Activated T-helper 9 cell treated with anti-CD3 and anti-CD28 coated beads, Interleukin-2, amount 50 U/mL, for 16 hours (primary cell): ENCODE measurements at places on chromosomes 11 and 22.

- DNase-seq = no peak
These were observed 223.6 kb downstream of the ADAMTS15 start for GRCh38 chr11:130671801-130672700.

- DNase-seq = no peak
These were observed 3.4 kb downstream of the GRK2 start for GRCh38 chr11:67269401-67270255.

DNA sequence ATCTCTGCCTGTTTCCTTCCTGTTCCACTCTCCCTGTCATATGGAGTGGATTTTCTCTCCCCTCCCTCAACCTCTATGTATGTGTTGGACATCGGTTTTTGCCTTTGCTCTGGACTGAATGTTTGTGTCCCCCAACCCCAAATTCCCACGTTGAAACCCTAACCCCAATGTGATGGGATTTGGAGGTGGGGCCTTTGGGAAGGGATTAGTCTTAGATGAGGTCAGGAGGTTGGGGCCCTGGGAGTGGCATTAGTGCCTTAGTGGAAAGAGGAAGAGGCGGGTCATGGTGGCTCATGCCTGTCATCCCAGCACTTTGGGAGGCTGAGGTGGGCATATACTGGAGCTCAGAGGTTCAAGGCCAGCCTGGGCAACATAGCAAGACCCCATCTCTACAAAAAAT lies 11.6 kb downstream of the TP53AIP1 start:
- no peak for DNase-seq

- DNase-seq = peak; percentile 60
These were observed 36.2 kb downstream of the TBC1D22A start for GRCh38 chr22:46798366-46799350.

- no peak for DNase-seq
These were observed 80.6 kb downstream of the CCDC83 start for GRCh38 chr11:85935751-85936150.

GRCh38 chr11:728901-729491 lies 18.3 kb upstream of the TALDO1 start:
- no peak for DNase-seq

DNA sequence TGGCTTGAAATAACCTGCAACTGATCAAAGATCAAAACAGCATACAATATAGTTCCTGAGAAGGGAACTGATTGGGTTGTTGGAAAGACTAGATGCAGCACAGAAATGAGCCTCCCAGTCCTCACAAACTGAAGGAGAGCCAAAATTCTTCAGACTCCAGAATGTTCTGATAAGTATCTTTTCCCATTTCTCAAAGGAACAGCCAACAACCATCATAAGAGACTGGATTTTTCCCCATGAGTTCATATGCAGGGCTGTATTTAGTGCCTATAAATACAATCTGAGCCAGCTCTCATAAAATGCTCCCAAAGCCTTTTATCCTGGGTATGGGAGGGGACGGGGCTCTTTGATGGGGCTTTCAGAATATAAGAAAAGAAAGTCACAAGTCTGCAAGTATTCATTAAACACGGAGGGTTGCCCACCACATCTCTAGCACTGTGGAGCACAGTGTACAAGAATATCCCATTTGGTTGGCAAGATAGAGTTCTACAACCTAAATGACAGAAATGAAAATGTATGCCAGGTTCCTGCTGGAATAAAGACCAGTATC lies 50.7 kb upstream of the LYVE1 start:
- no peak for DNase-seq

- DNase-seq = no peak
These were observed 67.7 kb downstream of the PANX1 start for GRCh38 chr11:94196363-94196762.

DNA sequence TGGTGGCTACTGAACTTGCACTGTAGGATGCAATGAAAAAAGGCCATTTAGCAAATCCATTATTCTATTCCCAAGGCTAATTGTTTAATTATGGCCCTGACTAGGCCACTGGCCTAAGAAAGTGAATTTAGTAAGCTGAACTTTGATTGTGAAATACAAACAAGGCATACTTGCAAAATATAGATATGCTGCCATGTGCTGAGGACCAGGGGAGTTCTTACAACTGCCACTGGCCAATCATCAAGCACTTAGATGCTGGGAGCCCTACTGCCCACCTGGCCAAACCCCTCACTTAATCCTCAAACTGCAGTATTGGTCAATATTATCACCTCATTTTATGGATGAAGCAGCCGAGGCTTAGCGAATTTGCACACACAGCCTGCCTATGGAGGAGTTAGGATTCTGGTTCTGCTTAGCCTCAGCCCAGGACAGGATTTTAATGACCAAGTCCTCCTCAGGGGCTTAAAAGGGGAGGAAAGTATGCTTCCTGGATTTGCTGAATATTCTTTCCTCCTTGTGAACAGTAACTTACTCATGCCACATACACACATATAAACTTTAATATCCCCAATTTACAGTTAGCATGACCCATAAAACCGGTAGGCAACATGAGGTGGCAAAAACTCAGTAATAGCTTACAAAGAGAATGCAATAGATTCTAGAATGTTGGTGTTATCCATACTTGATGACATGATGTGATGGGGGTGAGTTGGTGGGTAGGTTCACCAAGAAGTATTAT lies 39.3 kb downstream of the CD44 start:
- no peak for DNase-seq

DNA sequence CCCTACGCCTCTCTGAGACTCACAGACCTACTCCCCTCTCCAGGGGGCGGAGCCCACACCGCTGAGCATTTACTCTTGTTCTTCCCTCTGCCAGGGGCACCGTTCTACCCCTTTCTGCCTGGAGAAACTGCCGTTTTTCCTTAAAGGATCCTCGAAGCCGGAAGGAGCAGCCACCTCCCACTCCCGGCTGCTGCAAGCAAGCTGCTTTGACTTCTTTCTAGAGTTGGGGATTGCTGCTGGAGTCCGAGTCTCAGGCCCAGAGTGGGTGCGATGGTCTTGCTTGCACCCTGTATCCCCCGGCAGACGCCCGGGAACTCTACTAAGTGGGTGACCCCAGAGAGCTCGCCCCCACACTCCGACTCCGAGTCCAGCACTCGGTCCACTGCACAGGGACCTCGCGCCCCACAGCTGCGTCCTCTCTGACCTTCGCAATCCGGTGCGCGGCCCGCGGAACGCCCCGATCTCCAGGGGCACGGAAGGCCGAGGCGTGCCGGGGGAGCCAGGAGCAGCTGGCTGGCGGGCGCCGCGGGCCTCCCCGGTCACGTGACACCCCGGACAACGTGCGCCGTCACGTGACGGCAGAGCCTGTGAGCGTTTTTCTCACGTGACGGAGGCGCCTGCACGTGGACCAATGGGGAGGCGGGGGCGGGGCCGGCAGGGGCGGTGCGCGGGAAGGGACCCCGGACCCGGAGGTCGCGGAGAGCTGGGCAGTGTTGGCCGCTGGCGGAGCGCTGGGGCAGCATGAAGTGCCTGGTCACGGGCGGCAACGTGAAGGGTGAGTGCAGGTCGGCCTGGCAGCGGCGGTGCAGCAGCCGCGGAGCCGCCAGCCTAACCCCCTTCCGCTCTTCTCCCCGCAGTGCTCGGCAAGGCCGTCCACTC lies at the start of gene RAD9A:
Gene RAD9A (plus strand): TSS at position 683 of the 879 bp plus-strand sequence. CDS start 59 bp downstream, at position 742.
- DNase-seq = peak; percentile 89

DNA sequence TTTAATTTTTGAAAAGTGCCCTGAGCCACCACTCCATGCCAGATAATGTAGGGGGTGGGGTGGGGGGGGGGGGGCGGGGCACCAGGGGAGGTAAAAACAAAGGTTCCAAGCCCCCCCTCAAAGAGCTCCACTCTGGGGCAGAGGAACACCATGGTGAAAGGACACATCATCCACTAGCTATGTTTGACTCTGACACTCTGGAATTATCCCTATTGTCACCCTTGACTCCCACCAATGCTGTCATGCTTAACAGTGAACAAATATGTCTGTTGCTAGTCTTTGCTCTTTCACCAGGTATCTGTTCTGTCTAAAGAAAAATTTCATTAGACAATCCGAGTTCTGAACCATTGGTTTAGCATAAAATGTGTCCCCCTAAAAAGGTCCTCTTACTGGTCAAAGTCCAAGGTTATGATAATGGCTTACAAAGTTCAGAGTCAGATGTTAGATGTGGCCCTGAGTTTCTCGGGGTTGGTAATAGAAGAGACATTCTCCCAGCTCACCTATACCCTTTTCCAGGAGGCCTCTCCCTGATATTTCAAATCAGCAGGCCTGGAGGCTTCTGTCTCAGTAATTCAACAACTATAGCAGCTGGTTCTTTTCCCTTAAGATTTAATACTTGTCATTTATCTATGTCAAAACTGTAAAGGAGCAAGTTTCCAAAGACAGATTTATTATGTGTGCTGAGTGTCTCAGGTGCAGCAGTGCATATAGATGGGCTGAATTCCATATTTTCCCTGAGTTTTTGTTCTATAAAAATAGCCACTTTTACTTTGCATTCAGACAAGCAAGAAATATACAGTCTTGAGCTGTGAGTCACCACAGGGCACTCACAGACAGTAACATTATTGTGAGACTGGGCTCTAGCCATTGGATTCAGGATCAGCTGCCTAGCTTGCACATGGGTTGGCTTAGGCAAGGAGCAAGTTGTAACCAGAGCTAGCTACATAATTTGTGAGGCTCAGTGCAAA lies 174.1 kb downstream of the CSNK2A3 start:
- DNase-seq = no peak

- no peak for DNase-seq
These were observed 23.4 kb upstream of the CLNS1A start for GRCh38 chr11:77660947-77661346.

DNA sequence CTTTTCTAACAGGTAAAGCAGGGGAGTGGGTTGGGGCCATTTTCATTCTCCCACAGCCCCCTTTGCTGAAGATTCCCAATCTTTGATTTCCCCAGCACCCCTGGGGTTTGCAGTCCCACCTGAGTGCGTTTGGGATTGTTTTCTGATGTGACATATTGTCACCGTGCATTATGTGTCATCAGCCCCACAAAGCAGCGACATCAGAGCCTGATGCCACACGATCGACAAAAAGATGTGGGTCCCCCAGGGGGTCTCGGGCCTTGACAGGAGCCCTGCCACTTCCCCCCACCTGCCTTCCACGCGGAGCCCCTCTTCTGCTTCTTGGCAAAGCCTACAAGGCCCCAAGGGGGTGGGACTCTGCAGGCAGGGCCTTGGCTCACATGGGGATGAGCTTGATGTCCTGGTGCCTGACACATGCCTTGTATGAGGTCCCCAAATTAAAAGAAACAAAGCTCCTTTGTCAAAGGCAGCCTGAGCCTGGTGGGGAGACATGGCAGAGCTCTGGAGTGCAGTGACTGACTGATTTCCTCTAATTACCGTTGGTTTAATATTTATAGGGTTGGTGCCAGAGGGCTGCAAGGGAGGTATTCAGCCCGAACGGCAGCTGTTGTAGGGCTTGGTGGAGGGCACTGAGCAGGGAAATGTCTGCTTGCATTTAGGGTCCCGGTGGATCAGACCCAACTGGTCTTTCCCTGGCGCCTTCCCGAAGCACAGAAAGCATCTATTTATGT lies 149.2 kb downstream of the MIAT start:
- no peak for DNase-seq

GRCh38 chr11:15589070-15589626 lies 474.4 kb downstream of the INSC start:
- no peak for DNase-seq

DNA sequence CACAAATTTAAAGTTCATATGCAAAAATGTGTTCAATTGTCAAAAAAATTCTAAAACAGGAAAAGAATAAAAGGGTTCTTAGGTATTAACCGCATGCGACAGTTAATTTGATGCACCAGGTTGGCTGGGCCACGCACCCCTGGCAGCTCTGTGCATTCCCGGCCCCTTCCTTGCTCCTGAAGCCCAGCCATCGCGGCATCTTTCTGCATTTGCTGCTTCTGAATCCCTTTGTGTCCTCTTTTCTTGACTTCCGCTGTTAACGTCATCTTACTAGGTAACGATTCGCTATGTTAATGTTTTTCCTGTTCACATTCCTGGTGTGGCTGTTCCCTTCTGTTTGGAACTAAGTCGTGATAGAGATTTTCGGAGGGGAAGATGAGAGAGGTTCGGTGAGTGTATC lies 7.9 kb upstream of the KLHDC7B start:
- DNase-seq = no peak

GRCh38 chr11:27991736-27992135 lies 116.2 kb downstream of the KIF18A start:
- DNase-seq = no peak

DNA sequence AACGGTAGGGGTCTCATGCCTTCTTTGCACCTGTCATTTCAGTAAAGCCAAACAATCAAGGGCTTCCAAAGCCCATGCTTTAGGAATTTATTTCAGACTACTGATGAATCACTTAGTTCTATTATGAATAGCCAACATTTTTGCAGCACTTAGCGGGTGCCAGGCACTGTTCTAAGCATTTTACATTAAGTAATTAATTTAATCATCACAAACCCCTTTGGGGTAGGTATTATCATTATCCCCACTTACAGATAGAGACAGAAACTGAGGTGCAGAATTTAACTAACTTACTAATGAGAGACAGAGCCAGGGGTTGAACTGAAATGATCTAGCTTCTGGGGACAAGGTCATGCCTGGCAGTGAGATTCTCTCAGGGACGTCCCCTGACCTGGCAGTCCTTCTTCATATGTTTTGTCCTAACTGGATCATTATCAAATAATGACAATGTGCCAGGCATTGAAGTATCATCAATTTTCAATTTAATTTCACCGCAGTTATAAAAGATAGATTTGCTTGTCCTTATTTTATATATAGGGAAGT lies 31.7 kb upstream of the NAV2 start:
- DNase-seq = no peak

GRCh38 chr11:20668844-20669819 lies at the start of gene NELL1:
NELL1 (plus strand) TSS chr11:20669586.
- DNase-seq = no peak

DNA sequence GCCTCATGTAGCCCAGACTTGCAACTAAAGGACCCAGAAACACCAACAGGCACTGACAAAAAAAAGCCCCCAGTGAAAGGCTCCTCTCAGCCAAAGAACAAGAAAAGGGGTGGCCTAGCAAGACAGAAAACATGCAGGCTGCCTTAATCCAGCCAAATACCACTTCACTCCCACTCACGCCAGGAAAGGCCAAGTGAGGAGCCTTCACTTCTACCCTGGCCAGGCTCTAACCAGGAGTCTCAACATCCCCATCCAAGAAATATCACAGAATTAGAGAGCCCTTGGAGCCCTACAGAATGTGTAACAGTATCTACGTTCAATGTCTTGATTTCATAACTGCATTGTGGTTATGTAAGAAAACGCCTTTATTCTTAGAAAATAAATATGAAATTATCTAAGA lies 149.0 kb downstream of the APOL5 start:
- DNase-seq = no peak

DNA sequence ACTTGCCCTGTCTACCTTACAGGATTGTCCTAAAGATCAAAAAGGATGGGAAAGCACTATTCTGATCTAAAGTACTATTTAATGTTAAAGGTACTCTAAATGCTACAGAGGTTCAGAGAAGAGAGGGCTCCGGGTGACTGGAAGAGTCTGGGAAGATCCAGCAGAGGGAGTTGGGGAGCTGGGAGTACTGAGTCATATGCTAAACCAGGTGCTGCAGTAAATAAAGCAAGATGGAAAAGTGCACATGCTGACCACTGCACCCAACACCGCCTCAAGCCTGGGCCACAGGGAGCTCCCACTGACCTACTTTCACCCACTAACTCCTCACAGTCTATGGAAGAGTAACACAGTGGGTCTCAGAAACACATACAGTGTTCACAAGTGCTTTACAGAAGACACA lies 49.3 kb downstream of the WT1 start:
- no peak for DNase-seq
